ENCODE measurements at places on chromosomes 3 and 15.

GRCh38 chr3:176896165-176896564 is 301.1 kb downstream of the TBL1XR1 start:
- DNase-seq, result no peak

DNA sequence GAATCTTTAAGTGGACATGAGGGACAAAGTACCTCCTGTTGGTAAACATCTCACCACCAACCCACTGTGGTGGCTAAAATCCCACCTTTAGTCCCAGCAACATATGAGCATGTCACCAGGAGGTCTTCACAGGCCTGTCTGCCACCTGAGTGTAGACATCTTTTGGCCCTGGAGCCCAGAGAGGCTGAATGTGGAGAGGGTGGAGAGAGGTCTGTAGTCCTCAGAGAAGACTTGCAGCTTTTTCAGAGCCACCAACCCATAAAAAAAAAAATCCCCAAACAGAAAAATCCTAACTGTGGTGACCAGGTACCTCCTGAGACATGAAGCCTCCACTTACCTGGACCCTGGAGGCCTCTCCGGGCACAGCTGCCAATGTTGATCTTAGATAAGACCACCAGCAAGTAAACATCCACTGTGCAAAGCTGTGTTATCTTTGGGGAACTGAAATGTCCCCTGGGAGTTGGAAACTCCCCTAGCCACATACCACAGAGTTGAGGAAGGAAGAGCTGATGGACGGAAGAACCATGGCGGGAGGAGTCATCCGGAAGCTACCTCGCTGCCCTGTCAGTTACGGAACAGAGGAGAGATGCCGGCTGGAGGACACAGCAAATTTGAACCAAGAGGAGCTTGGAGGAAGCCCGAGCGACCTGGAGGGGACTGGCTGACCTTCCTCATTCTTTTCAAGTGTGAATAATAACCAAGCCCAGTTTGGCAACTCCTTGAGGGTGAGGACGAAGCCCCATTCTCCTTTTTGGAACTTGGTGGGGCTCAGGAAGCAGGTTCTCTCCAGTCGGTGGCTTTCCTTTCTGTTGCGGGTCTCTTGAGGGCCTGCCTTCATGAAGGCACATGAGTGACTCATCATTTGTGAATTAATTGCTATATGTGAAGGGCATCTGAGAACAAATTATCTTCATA is at the start of gene GHRL:
GHRL (minus strand) TSS at position 443 of the 915 bp plus-strand sequence. CDS start 2,767 bp downstream, outside the sequence.
- DNase-seq, result no peak

DNA sequence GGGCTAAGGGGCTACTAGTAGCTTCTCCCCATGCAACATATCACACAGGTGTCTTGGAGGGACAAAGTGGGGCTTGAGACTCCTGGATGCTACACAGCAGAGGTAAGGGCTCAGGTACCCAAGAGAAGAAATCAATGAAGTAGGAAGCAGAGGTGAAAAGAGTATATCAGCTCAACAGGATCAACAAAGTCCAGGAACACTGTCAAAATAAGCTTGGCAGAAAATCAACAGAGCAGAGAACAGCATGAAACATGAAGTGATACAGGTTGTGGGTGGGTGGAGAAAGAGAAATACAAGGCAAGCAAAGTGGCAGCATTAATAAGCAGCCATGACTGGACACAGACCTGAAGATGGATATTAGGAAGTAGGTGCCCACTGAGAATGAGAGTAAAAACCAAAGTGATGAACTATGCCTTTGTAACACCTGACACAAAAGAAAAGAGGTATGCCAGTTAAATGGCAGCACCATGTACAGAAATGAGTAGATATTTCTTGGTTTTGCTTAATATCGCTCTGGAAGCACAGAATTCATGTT is 637.4 kb downstream of the FHIT start:
- no peak for DNase-seq

- DNase-seq, result no peak
Measured at GRCh38 chr3:117409701-117410459, 700.3 kb downstream of the TUSC7 start.
